ENCODE measurements at places on chromosomes 16 and 17.
A peak's percentile ranks its signal among the peaks of the same experiment; 100 is the strongest.

DNA sequence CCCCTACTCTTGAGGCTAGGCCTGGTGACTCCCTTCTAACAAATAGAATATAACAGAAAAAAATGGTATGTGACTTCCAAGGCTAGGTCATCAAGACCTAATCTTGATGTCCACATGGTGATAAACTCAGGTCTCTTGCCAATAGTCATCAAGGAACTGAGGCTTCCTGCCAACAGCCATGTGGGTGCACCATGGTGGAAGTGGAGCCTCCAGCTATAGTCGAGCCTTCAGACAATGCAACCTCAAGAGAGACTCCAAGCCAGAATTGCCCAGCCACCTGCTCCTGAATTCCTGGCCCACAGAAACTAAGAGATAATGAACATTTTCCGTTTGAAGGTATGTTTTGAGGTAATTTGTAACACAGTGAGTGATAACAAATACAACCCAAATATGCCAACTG is 55.9 kb upstream of the SREBF1 start:
- no peak for DNase-seq

GRCh38 chr16:12291989-12292759 is 315.6 kb downstream of the SNX29 start:
- no peak for DNase-seq

DNA sequence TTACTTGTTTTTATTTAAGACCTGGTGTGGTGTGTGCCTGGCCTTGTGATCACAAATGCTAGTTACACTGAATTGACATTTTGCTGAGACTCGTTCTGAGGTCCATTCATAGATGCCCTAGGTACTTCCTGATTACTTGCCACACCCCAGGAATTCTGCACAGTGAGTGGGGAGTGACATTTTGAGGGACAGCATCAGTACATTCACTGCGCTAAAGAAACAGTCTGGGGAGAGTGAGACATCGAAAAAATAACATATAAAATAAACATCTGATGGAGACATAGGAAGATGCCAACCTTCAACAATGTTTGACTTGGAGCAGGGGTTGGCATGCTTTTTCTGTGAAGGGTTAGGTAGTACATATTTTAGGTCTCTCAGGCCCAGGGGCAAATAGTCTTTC is 30.4 kb downstream of the ABCC1 start:
- DNase-seq, result no peak

DNA sequence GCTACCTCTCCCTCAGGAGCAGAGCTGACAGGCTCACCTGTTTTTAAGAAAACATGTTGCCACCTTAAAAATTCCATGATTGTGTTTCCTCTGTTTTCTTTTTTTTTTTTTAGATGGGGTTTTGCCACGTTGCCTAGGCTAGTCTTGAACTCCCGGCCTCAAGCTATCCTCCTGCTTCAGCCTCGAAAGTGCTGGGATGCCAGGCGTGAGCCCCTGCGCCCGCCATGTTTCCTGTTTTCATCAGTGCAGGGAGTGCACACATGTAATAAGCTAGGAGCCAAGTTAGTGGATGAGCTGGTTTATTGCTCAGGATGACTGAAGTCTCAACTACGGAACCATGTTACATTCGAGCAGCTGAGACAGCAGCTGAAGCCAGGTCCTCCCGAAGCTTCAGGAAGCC is 13.6 kb downstream of the MRM3 start:
- DNase-seq, result no peak

DNA sequence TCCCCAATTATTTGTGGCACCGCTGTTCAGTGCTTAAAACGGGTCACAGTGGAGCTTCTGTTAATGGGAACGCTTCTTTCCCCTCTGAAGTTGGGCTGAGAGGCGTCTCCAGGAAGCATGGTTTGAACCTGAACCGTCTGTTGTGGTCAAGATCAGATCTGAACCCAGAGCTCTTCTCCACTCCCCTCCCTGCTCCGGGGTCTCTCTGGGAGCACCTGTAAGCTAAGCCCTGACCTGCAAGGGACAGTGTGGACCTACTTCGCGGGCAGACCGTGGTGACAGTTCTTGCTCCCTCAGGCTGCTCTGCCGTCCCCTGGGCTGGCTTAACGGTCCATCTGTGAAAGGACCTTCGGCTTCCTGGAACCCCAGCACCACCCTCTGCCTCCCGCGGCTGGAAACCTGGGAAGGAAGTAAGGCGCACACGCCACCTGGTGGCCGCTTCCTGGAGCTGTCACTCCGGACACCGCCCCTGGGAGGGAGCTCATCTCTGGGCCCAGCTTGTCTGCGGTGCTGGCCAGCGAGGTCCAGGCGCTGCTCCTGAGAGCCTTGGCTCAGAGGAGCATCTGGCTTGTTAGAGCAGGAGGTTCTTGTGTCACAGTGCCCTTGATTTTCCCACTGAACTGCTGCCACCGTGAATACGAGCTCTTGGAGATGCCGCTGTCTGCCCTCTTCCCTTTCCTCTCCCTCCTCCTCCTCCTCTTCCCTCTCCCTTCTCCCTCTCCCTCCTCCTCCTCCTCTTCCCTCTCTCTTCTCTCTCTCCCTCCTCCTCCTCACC is 518.5 kb upstream of the EEF2KMT start:
- peak; percentile 77 for DNase-seq

GRCh38 chr17:1934901-1935300 is 90.2 kb downstream of the RTN4RL1 start:
- DNase-seq, result no peak

- no peak for DNase-seq
These were observed 619 bp downstream of the NAT9 start for GRCh38 chr17:74775409-74776043.

DNA sequence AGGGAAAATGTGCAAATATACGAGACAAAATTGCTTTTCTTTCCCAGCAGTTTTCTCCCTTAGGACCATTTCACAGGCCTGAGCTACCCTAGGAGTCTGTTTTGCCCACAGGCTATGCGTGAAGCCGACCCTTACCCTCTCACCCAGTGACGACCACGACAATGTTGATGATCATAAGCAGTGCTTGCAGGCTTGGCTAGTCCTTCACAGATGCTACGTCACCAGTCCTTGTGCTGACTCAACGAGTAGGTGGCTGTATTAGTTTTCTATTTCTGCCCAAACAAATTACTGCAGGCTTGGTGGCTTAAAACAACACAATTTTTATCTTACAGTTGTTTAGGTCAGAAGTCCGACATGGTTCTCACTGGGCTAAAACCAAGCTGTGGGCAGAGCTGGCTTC is 574.6 kb upstream of the HSBP1 start:
- no peak for DNase-seq

- DNase-seq, result no peak
These were observed 22.0 kb upstream of the NLK start for GRCh38 chr17:28020515-28020914.

- peak; percentile 33 for DNase-seq
These were observed 80.4 kb downstream of the EFCAB5 start for GRCh38 chr17:30021708-30022317.

GRCh38 chr17:49687878-49688491 is 10.1 kb upstream of the SPOP start:
- DNase-seq, result no peak

- DNase-seq, result no peak
These were observed 450.0 kb downstream of the NPIPA7 start for GRCh38 chr16:16828913-16829398.

- no peak for DNase-seq
These were observed 63.6 kb downstream of the SMG6 start for GRCh38 chr17:2239882-2240430.

GRCh38 chr17:45814622-45815606 is 29.8 kb upstream of the SPPL2C start:
- no peak for DNase-seq

- no peak for DNase-seq
These were observed 291.2 kb upstream of the MON1B start for GRCh38 chr16:76899767-76900166.

- no peak for DNase-seq
These were observed 1.6 kb downstream of the MLLT6 start for GRCh38 chr17:38706505-38707216.

DNA sequence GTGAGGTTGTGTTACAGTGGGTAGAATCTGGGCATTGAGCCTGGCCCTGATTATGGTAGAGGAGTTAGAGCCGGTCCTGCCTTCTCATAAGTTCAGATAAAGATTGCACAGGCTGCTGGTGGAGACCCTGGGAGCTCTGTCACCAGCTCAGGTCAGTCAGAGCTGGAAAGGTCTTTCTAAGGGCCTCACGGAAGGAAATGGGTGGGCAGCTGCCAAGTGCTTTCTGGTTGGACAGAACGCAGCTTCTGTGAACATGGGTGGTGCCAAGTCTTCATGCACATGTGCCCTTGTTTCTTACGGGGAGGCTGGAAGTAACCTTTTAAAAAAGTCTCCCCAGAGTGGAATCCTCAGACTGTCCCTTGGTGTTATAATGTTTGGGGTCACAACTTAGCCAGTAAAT is 14.9 kb downstream of the ALKBH5 start:
- no peak for DNase-seq

DNA sequence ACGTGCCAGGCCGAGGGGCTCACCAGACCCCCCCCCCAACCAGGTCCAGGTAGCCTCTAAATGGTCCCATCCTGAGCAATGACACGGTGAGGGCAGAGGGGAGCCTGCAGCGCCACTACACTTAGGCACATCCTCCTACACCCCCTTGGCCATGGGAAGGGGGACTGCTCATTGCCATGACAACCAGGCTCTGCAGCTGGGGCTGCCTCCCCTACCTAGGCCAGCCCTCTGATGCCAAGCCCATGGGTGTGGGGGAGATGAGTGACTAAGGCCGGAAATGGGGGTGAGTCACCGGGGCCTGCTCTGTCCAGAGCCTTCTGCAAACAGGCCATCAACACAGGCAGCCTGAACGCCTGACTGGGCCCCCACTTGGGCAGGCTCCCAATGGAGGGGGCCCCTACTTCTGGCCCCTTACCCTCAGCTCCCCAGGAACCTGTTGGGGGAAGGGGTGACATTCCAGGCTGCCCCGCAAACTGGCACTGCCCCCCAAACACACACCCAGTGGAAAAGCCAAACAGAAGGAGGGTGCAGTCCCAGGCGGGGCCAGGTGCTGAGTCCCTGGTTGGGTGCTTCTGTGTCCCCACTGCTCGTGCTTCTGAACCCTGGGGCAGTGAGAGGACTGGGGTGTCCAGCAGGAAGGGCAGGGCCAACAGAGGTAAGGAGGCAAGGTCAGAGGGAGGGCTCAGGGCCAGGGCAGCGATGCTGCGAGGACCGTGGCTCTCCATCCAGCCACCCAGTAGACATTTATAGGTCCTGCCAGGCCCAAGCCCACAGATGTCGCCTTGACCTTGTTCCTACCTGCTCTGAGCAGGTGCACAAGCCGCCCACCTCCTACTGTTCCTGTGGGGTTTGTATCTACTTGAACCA is 8.2 kb downstream of the PLCD3 start:
- DNase-seq, result no peak

GRCh38 chr17:75959051-75959838 is 18.4 kb upstream of the FBF1 start:
- peak; percentile 28 for DNase-seq

- no peak for DNase-seq
These were observed 36.0 kb downstream of the NKD1 start for GRCh38 chr16:50584033-50584722.

DNA sequence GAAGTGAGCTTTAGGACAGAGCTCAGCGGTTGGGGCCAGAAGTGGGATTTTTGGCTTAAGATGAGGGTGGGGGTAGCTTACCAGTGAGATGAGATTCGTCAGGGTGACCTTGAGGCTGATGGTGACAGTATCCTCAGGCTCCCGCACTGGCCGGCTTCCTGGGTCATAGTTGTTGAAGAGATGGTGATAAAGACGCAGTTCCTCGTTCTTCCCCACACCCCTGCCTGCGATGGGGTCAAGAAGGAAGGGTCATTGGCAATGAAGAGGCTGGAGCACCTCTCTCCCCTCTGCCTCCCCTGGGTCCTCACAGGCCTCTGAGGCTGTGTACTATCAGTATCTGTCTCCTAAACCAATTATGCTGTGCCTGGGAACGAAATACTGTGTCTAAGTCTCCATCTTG is 358 bp downstream of the CHRNE start:
- no peak for DNase-seq

DNA sequence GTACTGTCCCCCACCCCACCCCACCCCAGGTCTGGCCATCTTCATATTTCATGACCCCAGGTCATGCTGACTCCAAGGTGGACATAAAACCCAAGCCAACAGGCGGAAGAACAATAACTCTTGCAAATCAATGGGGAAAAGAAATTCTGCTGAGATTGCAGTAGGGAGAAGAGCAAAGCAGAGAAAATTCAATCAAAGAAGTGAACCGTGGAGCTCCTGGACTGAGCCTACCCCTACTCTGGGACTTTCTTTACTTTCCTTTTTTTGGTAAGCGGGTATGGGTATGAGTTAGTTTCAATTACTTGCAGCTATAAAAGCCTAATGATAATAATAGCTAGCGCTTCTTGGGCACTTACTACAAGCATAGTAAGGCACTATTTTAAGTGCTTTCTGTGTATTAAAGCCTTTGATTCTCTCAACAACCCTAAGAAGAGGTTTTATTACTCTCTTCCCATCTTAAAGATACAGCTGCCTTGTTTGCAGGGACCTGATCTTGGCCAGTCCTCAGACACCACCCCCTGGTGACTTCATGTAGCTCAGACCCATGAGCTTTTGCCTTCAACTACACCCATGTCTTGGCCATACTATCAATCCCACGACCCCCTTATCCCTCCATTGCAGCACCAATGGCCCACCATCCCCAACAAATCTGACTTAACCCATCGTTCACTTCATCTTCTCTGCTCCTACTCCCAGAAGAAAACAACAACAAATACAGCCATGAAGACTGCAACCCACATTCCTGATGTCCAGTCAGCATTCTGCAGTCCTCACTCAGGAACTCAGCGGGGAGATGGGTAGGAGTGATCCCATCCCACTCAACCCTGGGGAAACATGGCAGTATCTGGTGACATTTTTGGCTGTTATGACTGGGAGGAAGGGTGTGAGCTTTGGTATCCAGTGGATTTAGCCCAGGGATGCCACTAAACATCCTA is 4.4 kb downstream of the GGA2 start:
- no peak for DNase-seq

DNA sequence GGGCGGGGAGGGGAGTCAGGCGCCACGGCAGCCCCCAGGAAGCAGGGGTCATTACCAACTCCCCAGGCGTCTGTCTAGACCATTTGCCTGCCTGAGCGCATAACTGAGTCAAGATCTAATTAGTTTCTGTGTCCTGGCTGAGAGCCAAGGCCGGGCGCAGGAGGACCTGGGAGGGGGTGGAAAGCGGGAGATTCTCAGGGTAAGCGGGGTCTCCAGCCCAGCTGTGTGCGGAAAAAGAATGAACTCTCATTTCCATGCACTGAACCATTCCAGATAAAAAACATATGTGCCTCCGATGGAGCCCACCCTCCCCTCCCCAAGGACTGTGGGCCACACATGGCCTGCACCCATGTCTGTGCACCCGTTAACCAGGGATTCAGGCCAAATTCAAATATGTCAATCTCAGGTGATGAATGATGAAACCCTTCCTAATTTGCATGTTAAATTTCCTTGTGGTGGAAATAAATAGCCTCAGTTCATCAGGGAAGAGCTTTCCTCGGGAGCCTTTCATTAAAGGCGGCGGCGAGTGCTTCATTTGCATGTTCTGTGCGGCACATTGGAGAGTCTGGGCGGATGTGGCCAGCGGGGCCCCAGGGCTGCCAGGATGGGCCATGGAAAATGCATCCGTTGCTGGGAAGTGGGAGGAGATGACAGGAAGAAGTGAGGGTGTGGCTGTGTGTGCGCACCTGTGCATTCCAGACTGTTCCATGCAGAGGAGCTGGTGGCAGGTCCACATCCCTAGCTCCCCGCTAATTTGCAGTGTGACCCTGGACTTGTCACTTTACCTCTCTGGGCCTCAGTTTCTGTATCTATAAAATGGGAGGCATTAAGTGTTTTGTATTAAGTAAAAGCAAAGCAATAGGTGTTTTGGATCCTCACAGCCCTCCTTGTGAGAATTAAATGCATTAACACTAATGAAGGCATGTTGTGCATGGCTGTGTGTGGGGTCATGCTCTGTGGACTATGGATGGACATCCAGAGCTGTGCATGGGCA is 151.1 kb downstream of the SDK2 start:
- DNase-seq, result no peak

GRCh38 chr17:8322061-8322460 is 12.0 kb downstream of the ARHGEF15 start:
- no peak for DNase-seq

All from HuH-7 (cell line).